ENCODE measurements at places on chromosomes 12 and 14.

DNA sequence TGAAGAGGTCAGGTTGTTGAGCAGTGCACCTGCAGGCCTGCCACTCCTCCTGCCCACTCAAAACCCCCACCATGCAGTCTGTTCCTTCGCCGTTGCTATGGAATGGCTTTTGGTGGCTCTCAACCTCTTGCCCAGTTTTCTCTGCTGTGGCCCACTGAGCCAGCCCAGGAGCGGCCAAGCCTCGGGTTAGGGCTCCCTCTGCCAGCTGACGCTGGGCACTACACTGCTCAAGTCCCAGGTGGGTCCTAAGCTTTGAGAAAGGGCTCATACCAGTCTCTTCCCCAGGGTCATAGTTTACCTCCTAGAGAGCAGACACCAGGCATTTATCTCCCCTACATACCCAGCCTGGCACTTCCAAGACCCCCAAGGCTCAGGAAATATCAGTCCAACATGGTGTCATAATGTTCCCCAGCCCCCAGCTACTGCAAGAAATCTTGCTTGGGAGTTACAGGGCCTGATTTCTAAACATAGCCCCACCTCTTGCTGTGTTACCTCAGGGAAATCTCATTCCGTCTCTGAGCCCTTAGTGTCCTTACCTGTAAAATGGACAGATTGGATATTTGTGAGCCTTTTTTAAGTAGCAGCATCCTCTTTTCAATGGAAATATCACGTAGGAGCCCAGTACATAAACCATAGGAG is 59.4 kb downstream of the TSPAN11 start:
- DNase-seq = peak; percentile 76
- H3K27ac ChIP-seq = no peak overlapping the region
- H3K27me3 ChIP-seq = no peaks in the 10 kb centered on the region
- H3K4me1 ChIP-seq = no peaks in the 10 kb centered on the region

- no peaks in the 10 kb centered on the region for H3K27me3 ChIP-seq
- H3K36me3 ChIP-seq = no peaks in the 10 kb centered on the region
- no peak overlapping the region for H3K27ac ChIP-seq
- DNase-seq = no peak
- H3K4me3 ChIP-seq = no peak overlapping the region
- H3K4me1 ChIP-seq = no peaks in the 10 kb centered on the region
Measured at GRCh38 chr12:59646636-59647035, 50.8 kb downstream of the SLC16A7 start.

GRCh38 chr12:25052914-25053211 is 104.0 kb upstream of the BCAT1 start:
- no peaks in the 10 kb centered on the region for H3K4me1 ChIP-seq
- H3K4me3 ChIP-seq = no peak overlapping the region
- H3K36me3 ChIP-seq = no peaks in the 10 kb centered on the region
- no peaks in the 10 kb centered on the region for H3K27me3 ChIP-seq

DNA sequence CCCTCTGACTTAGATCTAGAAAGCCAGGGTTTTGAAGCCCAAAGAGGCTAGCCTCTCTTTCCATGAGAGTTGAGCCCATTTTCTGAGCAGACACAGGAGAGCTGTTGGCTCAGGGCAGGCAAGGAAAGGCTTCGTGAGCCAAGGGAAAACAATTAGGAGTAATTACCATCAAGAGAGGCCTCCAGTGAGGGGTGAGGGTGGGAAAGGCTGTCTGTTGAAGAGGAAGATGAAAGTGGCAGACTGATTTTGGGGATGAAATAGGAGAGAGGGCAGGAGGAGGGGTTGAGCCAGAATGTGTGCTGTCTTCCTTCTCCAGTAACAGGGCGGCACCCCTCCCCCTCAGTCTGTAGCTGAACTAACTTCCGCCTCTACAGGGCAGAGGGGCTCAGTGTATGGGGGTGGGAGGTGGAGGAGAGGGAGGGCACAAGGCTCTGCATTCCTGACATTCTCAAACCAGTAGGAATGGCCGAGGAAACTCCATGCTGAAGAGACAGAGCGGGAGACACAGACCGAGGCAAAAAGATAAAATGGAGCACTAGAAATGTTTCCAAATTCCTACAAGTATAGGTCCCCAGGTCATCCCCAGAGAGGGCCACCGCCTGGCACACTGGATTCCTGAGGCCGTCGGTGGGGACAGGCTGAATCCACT is 33.1 kb upstream of the COL2A1 start:
- H3K27ac ChIP-seq = peak overlapping the region; percentile 94
- peak; percentile 95 for DNase-seq
- H3K4me3 ChIP-seq = peak overlapping the region; percentile 28
- H3K4me1 ChIP-seq = peaks cover 22% of the 10 kb centered on the region
- H3K36me3 ChIP-seq = no peaks in the 10 kb centered on the region

- no peak overlapping the region for H3K4me3 ChIP-seq
- no peaks in the 10 kb centered on the region for H3K27me3 ChIP-seq
- peak; percentile 73 for DNase-seq
- peaks cover 32% of the 10 kb centered on the region for H3K36me3 ChIP-seq
- H3K4me1 ChIP-seq = peaks cover 7% of the 10 kb centered on the region
Measured at GRCh38 chr12:45893240-45893639, 97.1 kb downstream of the SCAF11 start.

DNA sequence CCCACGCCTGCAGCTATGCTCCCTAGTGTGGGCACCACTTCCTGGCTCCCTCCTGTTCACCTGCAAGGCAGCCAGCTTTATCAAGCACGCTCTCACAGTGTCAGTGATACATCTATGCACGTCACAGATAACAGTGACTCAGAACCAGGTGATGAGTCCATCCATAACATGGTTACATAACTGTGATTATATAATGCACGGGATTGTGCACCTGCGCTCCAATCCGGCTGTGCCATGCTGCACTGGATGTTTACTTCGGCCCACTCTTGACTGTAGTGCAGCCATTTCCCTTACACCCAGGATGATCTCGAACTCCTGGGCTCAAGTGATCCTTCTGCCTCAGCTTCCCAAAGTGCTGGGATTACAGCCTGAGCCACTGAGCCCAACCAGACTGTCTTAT is 38.4 kb upstream of the CEP83 start:
- H3K27me3 ChIP-seq = no peaks in the 10 kb centered on the region
- H3K4me3 ChIP-seq = no peak overlapping the region
- H3K36me3 ChIP-seq = no peaks in the 10 kb centered on the region
- no peak for DNase-seq
- H3K27ac ChIP-seq = no peak overlapping the region

GRCh38 chr12:94507455-94507854 is 47.8 kb upstream of the CEP83 start:
- no peaks in the 10 kb centered on the region for H3K36me3 ChIP-seq
- H3K4me1 ChIP-seq = peaks cover 9% of the 10 kb centered on the region
- no peak overlapping the region for H3K4me3 ChIP-seq
- no peak for DNase-seq

GRCh38 chr14:94748667-94749347 is 21.1 kb downstream of the GSC start:
- H3K36me3 ChIP-seq = no peaks in the 10 kb centered on the region
- H3K4me1 ChIP-seq = peaks cover 40% of the 10 kb centered on the region
- H3K4me3 ChIP-seq = no peak overlapping the region
- peaks cover 6% of the 10 kb centered on the region for H3K27me3 ChIP-seq

DNA sequence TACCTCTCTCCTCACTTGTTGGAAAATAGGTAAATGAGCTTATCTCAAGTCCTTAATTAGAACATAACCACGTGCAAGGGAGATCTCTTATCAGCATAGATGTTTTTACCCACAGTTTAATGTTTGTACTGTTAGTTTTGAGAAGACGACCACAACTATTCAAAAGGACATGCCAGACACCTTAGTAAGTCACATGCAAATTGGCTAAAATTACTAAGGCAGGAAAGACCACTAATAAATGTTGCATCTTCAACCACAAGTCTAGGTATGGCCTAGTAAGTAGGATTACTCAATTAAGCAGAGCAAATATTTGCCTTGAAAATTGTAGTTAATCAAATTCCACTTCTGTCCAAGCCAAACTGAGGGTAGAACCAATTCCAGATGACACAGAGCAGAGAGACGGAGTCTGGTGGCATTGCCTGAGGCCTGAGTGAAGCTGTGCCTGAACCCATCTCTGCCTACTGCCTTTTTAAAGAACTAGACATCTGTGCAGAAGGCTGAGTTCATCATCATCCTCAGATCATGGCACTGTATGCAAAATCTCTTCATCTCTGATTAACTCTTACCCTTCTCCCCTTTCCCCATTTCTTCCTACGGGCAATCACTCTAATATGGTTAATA is 29.7 kb upstream of the CHST11 start:
- H3K36me3 ChIP-seq = no peaks in the 10 kb centered on the region
- no peaks in the 10 kb centered on the region for H3K4me1 ChIP-seq
- H3K4me3 ChIP-seq = no peak overlapping the region

- no peak overlapping the region for H3K27ac ChIP-seq
- no peaks in the 10 kb centered on the region for H3K4me1 ChIP-seq
- no peaks in the 10 kb centered on the region for H3K27me3 ChIP-seq
- DNase-seq = no peak
Measured at GRCh38 chr12:91327131-91327530, 144.5 kb upstream of the DCN start.

- no peak overlapping the region for H3K4me3 ChIP-seq
- no peaks in the 10 kb centered on the region for H3K36me3 ChIP-seq
- no peaks in the 10 kb centered on the region for H3K27me3 ChIP-seq
- H3K4me1 ChIP-seq = peaks cover 8% of the 10 kb centered on the region
- no peak overlapping the region for H3K27ac ChIP-seq
Measured at GRCh38 chr12:112852127-112852526, 54.6 kb upstream of the OAS1 start.

DNA sequence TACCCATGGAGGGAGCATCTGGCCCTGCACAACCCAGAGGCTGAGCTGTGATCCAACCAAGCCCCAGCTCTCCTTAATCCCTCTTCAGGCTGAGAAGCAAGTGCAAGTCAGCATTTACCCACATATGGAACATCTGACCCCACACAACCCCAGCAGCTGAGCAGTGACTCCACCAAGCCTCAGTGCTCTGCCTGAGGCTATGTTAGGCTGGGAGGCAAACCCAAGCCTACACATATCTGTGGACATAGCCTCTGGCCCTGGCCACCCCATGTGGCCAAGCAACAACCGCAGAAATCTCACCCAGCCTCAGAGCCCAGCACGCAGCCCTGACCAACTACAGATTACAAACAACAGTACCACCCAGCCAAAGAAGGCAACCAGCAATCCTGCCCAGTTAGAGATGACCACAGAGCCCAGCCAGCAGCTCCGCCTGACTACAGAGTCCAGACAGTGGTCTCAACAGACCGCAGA is 142.8 kb downstream of the NUAK1 start:
- peaks cover 7% of the 10 kb centered on the region for H3K4me1 ChIP-seq
- DNase-seq = no peak
- H3K27me3 ChIP-seq = no peaks in the 10 kb centered on the region
- no peak overlapping the region for H3K4me3 ChIP-seq

DNA sequence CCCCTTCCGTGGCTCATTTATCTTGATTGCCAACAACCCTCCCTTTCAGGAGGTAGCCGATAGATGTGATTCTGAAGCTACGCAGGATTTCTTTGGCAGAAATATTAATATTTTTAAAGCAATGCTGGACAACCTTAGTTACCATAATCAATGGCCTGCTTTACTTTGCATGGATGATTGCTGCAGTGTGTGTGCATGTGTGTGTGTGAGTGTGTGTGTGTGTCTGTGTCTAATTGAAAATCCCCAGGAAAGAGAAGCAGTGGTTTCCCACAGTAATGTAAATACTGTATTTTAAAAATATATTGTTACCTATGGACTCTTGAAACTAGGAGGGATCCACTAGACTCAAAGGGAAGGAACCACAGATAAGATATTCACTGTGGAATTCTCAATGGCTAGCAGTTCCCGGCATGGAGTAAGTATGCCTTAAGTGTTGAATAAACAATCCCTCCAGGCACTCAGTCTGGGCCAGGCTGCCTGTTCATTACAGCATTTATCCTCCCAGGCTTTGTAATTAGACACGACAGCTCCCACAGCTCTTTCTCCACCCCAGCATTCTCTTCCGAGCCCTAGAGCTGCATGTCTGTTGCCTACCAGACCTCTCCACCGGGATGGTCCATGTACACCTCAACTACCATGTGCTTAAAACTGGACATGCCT is 22.5 kb upstream of the C14orf132 start:
- no peak overlapping the region for H3K4me3 ChIP-seq
- H3K27ac ChIP-seq = no peak overlapping the region
- H3K4me1 ChIP-seq = peaks cover 13% of the 10 kb centered on the region
- H3K36me3 ChIP-seq = no peaks in the 10 kb centered on the region
- no peaks in the 10 kb centered on the region for H3K27me3 ChIP-seq
